Activated naive CD4-positive, alpha-beta T cell treated with anti-CD3 and anti-CD28 coated beads, Interleukin-2, amount 10 ng/mL, durations not matched to agents 5 hours and 36 hours (primary cell): ENCODE measurements at places on chromosomes 1 and 21. TPM values are rescaled to one million over a fixed set of nuclear protein-coding genes. Genes with fewer than 3 reads are reported as not detected.

The SPATA46 gene
- total RNA-seq, result not detected

The MTR gene
- total RNA-seq, result 40.8 TPM

The ODF2L gene
- total RNA-seq, result 41.3 TPM

The TAL1 gene
- not detected for total RNA-seq

The ALPL gene
- total RNA-seq, result not detected

The DDAH1 gene
- total RNA-seq, result not detected

The WDR47 gene
- total RNA-seq, result 9.7 TPM

The PLEKHA6 gene
- not detected for total RNA-seq
